ENCODE measurements at places on chromosomes 12 and 14.
A peak's percentile ranks its signal among the peaks of the same experiment; 100 is the strongest.

- no peaks in the 10 kb centered on the region for H3K36me3 ChIP-seq
- H3K27ac ChIP-seq, result peak overlapping the region; percentile 97
- H3K27me3 ChIP-seq, result no peaks in the 10 kb centered on the region
- peak; percentile 87 for DNase-seq
- no peak overlapping the region for H3K4me3 ChIP-seq
- H3K4me1 ChIP-seq, result peaks cover 23% of the 10 kb centered on the region
These were observed 194.0 kb downstream of the ZFP36L1 start for GRCh38 chr14:68598621-68599447.

DNA sequence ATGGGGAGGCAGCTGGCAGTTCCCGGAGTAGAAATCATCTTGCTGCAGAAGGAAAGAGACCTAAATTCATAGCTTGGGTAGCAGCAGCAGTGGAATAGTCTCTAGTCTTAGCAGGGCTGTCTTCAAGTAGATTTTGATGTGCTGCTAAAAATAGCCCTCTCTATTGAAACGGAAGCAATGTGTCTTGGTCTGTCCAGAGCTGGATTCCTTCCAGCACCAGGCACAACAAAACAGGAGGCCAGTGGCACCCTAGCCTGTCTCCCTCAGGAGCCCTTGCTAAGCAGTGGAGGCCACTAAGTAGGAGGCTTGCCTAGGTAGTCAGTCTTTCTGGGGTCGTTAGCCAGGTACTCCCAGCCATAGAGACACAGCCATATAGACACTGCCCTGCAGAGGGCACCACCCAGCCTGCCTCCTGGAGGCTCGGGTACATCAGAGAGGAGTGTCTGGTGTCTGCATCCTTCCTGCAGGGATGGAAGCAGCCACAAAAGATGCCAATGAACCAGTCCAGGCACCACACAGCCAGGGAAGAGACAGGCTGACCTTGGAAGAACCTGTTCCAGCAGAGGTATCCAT, 97.5 kb downstream of the CRACR2A start:
- no peak overlapping the region for H3K27ac ChIP-seq
- no peak overlapping the region for H3K4me3 ChIP-seq
- no peaks in the 10 kb centered on the region for H3K36me3 ChIP-seq
- DNase-seq, result no peak

- H3K4me1 ChIP-seq, result no peaks in the 10 kb centered on the region
- no peaks in the 10 kb centered on the region for H3K27me3 ChIP-seq
- DNase-seq, result no peak
- H3K27ac ChIP-seq, result no peak overlapping the region
- no peak overlapping the region for H3K4me3 ChIP-seq
These were observed 9.5 kb upstream of the BDKRB1 start for GRCh38 chr14:96246539-96246847.

DNA sequence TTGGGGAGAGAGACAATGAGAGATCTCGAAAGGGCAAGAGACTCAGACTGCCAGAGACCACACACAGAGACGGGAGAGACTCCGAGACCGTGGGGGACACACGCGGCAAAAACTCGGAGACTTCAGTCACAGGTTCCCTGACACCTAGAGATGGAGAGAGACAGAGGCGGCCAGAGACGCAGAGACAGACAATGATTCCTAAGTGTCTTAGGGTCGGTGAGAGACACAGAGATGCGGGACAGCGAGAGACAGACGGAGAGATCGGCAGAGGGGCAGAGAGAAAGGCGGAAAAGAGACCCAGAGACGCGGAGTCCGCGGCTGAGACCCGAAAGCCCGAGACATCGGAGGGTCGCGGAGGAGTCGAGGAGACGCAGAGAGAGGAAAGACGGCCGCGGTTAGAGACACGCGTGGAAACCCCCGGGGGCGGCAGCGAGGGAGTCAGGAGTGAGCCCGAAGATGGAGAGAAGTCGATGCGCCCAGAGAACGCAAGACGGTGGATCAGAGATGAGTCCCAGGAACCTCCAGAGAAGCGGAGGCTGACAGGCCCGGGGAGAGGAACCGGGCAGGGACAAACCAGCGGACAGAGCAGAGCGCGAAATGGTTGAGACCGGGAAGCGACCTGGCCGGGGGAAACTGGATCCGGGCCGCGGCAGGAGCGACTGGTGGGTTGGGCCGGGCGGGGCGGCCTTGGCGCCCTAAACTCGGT, 7.8 kb downstream of the LHX5 start:
- peaks cover 14% of the 10 kb centered on the region for H3K4me1 ChIP-seq
- no peak overlapping the region for H3K27ac ChIP-seq
- H3K27me3 ChIP-seq, result peaks cover 27% of the 10 kb centered on the region
- H3K4me3 ChIP-seq, result no peak overlapping the region
- DNase-seq, result no peak

DNA sequence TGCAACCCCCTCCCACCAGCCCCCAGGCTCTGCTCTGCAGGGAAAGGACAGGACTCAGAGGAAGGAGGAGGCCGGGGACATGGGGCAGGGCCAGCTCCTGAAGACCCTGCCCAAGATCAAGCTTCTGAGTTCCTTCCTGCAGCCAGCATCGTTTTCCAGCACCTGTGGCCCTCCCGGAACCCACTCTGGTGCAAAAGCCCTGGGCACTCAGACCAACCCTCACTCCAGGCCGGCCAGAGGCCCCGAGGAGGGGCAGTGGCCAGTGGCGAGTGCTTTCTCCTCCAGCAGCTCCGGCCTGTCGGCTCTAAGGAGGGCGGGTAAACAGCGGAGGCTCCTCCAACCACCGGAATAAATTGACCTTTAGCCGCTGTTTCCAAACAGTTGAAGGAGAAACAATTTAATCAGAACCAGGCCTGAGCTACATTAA, 10.8 kb downstream of the TMEM179 start:
- no peak for DNase-seq
- no peak overlapping the region for H3K4me3 ChIP-seq
- no peaks in the 10 kb centered on the region for H3K36me3 ChIP-seq
- H3K27me3 ChIP-seq, result no peaks in the 10 kb centered on the region

DNA sequence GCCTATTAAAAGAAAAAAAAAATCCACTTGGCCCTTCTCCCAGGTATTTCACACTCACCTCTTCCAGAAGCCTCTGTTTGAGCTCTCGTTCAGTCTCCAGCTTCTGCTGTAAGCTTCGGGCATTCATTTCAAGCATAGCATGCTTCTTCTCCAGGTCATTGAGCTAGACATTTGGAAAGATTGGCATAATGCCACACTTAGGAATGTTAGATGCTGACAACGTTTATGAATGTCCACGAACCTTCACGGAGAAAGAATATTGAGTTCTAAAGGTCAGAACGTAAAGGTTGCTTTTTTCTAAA, 60.5 kb downstream of the PRKAB1 start:
- no peak overlapping the region for H3K4me3 ChIP-seq
- H3K27me3 ChIP-seq, result no peaks in the 10 kb centered on the region
- DNase-seq, result no peak
- no peaks in the 10 kb centered on the region for H3K36me3 ChIP-seq
- H3K4me1 ChIP-seq, result no peaks in the 10 kb centered on the region
- H3K27ac ChIP-seq, result no peak overlapping the region

DNA sequence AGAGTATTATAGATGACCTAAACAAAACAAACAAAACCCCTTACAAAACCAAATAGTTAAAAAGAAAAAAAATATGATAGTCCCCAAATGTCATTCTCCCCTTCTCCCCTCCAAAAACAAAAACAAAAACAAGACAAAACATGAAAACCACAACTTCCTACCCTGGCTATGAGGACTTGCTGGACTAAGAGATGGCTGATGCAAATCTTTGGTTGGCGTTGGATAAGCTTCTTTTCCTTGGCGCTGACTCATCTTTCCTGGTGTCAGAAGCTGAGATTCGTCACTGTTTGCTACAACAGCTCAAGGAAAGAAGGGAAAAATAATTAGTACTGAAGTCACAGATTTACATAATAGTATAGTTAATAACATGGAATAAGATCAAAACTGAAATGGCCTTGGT, 102.5 kb upstream of the BBS10 start:
- H3K36me3 ChIP-seq, result no peaks in the 10 kb centered on the region
- H3K27me3 ChIP-seq, result no peaks in the 10 kb centered on the region
- no peak overlapping the region for H3K4me3 ChIP-seq
- no peak overlapping the region for H3K27ac ChIP-seq

DNA sequence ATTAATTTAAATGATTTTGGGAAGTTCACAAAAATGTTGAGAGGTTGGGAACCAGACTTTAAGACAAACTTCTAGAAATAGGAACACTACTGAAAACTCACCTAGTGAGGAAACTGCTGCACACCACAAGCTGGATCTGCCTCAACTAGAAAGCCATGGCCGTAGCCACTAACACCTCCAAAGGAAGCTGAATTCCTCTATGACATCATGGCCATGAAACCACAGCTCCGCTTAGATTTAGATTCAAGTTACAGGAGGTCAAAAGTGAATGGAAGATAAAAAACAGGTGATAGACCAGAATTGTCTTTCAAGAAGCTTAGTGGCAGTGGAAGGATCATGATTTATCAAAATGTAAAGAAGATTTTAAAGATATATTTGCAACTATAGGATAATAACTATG, 208.8 kb upstream of the ALG10 start:
- no peak overlapping the region for H3K4me3 ChIP-seq
- no peaks in the 10 kb centered on the region for H3K36me3 ChIP-seq
- H3K27me3 ChIP-seq, result no peaks in the 10 kb centered on the region
- H3K4me1 ChIP-seq, result no peaks in the 10 kb centered on the region

DNA sequence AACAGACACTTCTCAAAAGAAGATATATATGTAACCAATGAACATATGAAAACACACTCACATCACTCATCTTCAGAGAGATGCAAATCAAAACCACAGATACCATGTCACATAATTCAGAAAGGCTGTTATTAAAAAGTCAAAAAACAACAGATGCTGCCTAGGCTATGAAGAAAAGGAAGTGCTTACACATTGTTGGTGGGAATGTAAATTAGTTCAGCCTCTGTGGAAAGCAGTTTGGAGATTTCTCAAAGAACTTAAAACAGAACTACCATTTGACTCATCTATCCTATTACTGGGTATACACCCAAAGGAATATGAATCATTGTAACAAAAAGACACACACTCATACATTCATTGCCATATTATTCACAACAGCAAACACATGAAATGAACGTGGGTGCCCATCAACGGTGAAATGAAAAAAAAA, 35.1 kb downstream of the EIF2S3B start:
- DNase-seq, result no peak
- no peaks in the 10 kb centered on the region for H3K27me3 ChIP-seq
- no peaks in the 10 kb centered on the region for H3K36me3 ChIP-seq
- H3K4me3 ChIP-seq, result no peak overlapping the region
- no peaks in the 10 kb centered on the region for H3K4me1 ChIP-seq

GRCh38 chr12:93179792-93180191, 197.9 kb upstream of the NUDT4 start:
- H3K4me3 ChIP-seq, result no peak overlapping the region
- DNase-seq, result no peak
- no peaks in the 10 kb centered on the region for H3K27me3 ChIP-seq
- H3K27ac ChIP-seq, result no peak overlapping the region

GRCh38 chr12:106801167-106801708, 26.8 kb downstream of the RIC8B start:
- no peaks in the 10 kb centered on the region for H3K4me1 ChIP-seq
- H3K36me3 ChIP-seq, result no peaks in the 10 kb centered on the region
- no peak for DNase-seq
- H3K27ac ChIP-seq, result no peak overlapping the region

- peak; percentile 79 for DNase-seq
- no peaks in the 10 kb centered on the region for H3K27me3 ChIP-seq
- H3K4me1 ChIP-seq, result peaks cover 8% of the 10 kb centered on the region
- peak overlapping the region; percentile 97 for H3K27ac ChIP-seq
These were observed 437 bp downstream of the ERO1A start for GRCh38 chr14:52694761-52695480.

GRCh38 chr14:69610874-69611171, 573 bp upstream of the SUSD6 start:
- no peak for DNase-seq
- H3K4me1 ChIP-seq, result peaks cover 24% of the 10 kb centered on the region
- H3K4me3 ChIP-seq, result peak overlapping the region; percentile 73
- no peaks in the 10 kb centered on the region for H3K27me3 ChIP-seq
- H3K27ac ChIP-seq, result peak overlapping the region; percentile 11

DNA sequence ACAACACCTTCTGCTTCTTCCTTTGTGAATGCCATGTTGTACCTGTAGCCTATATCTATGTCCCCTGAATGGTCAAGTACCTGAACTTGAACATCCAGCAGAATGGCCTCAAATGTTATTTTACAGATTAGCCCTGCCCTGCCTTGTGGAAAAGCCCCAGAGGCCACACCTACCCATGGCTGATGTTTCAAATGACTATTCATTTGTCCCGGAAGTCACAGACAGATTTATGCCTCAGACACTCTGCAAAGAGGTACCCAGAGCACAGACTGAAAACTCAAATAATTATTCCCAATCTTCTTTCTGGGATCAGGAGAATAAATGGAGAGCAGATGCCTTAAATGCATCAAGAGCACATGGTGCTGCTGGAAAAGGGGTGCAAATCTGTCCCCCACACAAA, 13.0 kb upstream of the DPF3 start:
- no peak for DNase-seq
- H3K4me3 ChIP-seq, result no peak overlapping the region
- no peaks in the 10 kb centered on the region for H3K27me3 ChIP-seq
- H3K27ac ChIP-seq, result no peak overlapping the region

GRCh38 chr12:29561664-29562071, 64.2 kb upstream of the OVCH1 start:
- no peaks in the 10 kb centered on the region for H3K27me3 ChIP-seq
- no peaks in the 10 kb centered on the region for H3K36me3 ChIP-seq
- H3K4me1 ChIP-seq, result peaks cover 8% of the 10 kb centered on the region
- H3K27ac ChIP-seq, result no peak overlapping the region
- no peak overlapping the region for H3K4me3 ChIP-seq
- no peak for DNase-seq

GRCh38 chr14:105665247-105665950, 139.0 kb downstream of the TMEM121 start:
- H3K4me3 ChIP-seq, result no peak overlapping the region
- DNase-seq, result no peak
- H3K36me3 ChIP-seq, result no peaks in the 10 kb centered on the region
- H3K27me3 ChIP-seq, result no peaks in the 10 kb centered on the region
- no peak overlapping the region for H3K27ac ChIP-seq

DNA sequence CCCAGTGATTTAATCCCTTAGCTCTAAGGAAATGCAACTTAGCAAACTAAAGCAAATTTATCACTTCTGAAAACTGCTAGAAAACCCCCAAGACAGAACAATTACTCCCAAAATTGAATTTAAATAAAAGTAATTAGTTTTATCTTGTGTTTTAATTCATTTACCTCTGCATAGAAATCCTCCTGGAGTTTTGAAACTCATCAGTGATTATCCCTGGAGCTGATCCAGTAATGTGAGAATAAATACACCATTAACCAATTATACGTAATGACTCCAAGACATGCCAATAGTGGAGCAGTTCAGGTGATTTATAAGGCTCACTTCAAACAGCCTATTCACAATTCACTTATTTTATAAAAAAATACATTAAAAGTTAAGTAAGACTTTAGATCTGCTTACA, 855.3 kb upstream of the FLRT2 start:
- no peaks in the 10 kb centered on the region for H3K27me3 ChIP-seq
- H3K27ac ChIP-seq, result no peak overlapping the region
- DNase-seq, result no peak
- no peaks in the 10 kb centered on the region for H3K36me3 ChIP-seq
- no peak overlapping the region for H3K4me3 ChIP-seq

- H3K27ac ChIP-seq, result no peak overlapping the region
- H3K27me3 ChIP-seq, result no peaks in the 10 kb centered on the region
- no peak for DNase-seq
- H3K4me3 ChIP-seq, result no peak overlapping the region
- H3K36me3 ChIP-seq, result no peaks in the 10 kb centered on the region
These were observed 222.5 kb downstream of the PIK3C2G start for GRCh38 chr12:18483698-18484325.

- no peaks in the 10 kb centered on the region for H3K27me3 ChIP-seq
- no peak overlapping the region for H3K4me3 ChIP-seq
- H3K4me1 ChIP-seq, result no peaks in the 10 kb centered on the region
- H3K27ac ChIP-seq, result no peak overlapping the region
- DNase-seq, result no peak
These were observed 153.1 kb downstream of the BCAT1 start for GRCh38 chr12:24795699-24796347.
